ENCODE measurements at places on chromosomes 12 and 14.

DNA sequence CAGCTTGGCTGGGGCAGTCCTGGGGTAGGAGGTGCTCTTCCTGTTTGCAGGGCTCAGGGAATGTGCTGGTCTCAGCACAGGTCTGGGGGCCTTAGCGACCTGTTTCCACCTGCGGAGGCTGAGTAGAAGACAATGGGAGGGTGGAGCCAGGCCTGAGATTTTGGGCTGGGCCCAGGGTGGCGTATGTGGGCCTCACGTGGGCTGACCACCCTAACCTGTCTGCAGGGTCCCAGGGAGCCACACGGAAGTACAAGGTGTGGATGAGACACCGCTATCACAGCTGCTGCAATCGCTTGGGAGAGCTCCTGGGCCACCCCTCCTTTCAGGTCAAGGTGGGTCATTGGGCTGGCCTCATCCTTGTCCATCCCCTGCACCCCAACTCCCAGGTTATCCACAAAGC is 1.1 kb downstream of the NOC4L start:
- DNase-seq, result no peak

- no peak for DNase-seq
Observed at GRCh38 chr14:56150645-56151345, 32.6 kb downstream of the PELI2 start.

DNA sequence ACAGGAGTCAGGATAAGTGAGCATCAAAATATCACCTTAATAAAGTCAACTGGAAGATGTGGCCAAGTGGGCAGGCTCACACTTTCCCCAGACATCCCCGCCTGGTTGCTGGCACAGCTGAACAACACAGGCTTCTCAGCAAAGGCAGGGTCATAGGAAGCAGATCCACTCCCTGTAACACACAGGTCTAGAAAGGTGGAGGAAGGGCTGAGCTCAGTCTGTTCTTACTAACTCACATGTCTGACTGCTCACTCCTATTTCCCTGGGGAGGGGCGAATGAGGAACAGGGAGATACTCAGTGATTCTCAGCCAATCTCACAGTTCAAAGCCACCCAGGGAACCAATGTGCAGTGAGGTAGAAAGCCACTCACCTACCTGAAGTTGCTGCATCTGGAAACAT is 45.0 kb upstream of the AMN1 start:
- no peak for DNase-seq

DNA sequence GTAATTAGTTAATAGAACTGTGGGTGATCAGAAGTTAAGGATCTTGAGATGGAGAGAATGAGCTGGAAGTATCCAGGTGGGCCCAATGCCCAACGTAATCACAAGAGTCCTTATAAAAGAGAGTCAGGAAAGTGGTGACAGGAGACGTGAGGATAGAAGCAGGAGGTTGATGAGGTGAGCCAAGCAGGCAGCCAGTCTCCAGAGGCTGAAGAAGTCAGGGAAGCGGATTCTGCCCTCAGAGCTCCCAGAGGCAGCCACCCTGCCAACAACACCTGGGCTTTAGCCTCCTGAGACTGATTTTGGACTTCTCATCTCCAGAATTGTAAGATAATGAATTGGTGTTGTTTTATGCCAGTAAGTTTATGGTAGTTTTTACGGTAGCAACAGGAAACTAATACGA is 10.1 kb upstream of the SAV1 start:
- DNase-seq, result no peak

DNA sequence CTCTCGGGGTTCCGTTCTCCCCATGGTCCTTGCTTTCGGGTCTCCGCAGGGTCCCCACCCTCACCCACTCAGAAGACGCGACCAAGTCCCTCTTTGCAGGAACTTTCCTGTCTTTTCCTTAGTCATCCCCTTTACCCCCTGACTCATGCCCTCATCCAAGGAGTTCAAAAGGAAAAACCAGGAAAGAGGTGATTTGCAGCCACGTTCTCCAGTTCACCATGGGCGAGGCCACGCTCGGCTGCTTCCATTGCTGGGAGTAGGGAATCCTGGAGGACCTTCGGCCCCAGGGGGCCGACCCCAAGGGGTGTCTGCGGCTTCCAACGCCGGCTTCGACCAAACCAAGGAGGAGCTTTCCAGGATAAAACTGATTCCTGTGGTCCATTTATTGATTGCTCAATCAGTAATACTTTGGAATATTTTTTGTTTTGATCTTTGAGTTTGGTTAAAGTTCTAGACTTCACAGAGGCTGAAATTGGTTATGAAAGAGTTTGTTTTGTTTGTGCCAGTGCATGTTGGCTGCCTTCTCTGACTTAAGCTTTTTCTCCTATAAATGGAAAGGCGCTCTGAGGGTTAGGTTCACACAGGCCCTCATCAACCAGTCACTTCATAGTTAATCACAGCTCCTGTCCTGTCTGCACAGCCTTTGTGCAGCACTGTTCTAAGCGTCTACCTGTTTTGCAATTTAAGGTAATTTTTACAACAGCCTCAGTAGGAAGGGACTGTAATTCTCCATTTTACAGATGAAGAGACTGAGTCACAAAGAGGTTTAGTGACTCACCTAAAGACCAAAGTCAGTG is 827 bp downstream of the ALDH2 start:
- DNase-seq, result no peak

- no peak for DNase-seq
Observed at GRCh38 chr12:47997321-47997720, 7.0 kb downstream of the COL2A1 start.

GRCh38 chr14:77184396-77185092 is 2.9 kb downstream of the TMEM63C start:
- DNase-seq, result no peak

- no peak for DNase-seq
Observed at GRCh38 chr14:95301527-95302187, 18.1 kb downstream of the CLMN start.

GRCh38 chr12:16636435-16637055 is 30.6 kb upstream of the LMO3 start:
- DNase-seq, result no peak

GRCh38 chr12:70920891-70921290 is 353 bp upstream of the PTPRR start:
- no peak for DNase-seq

DNA sequence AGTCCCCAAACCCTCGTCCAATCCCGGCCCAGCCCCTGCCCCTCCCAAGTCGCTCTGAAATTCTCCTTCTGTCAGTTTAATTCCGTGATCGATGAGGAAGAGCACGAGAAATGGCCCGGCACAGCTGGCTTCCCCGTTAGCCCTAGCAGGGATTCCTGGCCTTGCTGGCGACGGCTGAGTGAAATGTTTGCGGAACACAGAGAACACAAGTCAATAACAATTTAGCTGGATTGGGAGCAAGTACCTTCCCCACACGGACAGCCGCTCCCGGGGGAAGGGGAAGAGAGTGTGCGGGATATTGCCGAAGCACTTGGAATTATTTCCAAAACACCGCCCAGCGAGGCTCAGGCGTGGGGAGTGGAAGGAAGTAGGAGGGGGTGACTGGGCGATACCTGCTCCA is 134.6 kb downstream of the RBM19 start:
- DNase-seq, result no peak

- no peak for DNase-seq
Observed at GRCh38 chr12:67695974-67696373, 47.4 kb downstream of the DYRK2 start.

GRCh38 chr14:21867541-21867940 is 193.9 kb upstream of the OR4E1 start:
- DNase-seq, result no peak

- DNase-seq, result no peak
Observed at GRCh38 chr12:8622646-8623045, 10.0 kb upstream of the AICDA start.

- no peak for DNase-seq
Observed at GRCh38 chr14:81465507-81466228, 65.5 kb upstream of the STON2 start.

DNA sequence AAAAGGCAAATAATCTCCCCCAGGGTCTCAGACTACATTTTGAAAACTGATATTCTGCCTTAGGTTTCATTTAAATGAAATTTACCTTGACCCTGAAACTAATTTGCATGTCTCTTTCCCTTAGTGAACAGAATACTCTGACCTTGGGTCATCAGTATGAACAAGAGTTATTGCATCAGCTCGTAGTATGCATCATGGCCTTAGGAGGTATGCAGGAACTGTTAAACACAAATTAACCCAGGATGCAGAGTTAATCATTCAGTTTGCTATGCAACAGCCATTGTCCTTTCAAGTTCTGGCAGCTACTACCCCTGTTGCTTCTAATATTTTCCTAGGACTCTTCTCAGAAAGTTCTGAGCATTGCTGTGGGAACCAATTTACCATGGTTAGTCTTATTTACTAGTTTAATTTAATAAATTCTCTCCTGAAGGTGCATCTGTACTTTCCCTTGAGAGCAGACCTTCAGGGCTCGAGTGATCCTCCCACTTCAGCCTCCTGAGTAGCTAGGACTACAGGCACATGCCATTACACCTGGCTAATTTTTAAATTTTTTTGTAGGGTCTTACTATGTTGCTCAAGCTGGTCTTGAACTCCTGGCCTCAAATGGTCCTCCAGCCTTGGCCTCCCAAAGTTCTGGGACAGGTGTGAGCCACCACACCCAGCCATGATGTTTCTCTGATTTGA is 126.7 kb downstream of the TTC6 start:
- DNase-seq, result no peak

DNA sequence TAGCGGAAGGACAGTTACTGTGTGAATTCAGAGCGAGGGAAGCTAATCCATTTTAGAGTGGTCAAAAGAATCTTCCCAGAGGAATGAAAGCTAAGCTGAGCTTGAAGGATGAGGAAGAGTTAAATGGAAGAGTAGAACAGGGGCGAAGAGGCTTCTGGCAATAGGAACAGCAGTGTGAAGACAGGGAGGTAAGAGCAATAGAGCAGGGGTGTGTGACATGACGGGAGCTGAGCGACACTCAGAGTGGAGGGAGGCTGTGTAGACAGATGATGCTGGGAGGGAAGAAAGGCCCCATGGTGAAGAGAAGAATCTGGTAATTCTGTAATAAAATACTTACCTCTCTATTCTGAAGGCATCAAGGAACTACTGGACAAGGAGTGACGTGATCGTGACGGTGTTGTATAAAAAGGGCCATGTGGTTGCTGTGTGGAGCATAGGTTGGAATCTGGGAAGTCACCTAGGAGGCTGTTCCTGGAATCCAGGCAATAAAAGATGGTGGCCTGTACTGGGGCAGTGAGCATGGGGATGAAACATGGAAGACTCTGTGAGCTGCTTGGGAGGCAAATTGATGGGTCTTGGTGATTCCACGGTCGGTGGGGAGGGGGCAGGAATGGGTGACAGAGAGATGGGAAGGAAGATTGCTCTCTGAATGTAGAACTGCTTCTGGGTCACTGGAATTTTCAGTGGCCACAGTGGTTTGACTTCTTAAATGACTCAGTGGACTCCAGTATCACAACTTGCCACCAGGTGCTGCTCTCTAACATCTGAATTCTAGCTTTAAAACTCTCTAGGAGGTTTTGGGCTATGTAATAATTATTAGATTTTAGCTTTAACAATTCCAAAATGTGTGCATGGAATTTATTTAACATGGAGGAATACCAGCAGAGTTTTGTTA is 164.1 kb downstream of the ATP23 start:
- DNase-seq, result no peak

- DNase-seq, result no peak
Observed at GRCh38 chr12:132384916-132385774, 55.8 kb upstream of the GALNT9 start.

DNA sequence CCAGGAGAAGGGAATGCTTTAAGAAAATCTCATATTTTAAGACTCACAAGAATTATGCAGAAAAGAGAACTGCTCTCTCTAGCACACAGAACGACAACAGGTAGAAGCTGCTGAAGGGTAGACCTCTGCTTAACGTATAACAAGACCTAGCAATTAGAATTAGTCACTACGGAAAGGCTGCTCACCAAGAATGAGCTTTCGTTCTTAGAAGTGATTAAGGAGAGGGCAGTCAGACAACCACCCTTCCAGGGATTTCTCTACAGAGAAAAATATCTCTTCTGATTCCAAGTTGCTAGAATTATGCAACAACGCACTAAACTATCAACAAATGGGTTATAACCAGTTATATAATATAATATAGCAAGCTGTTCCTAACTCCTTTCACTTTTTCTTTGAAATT is 18.6 kb downstream of the LRIG3 start:
- no peak for DNase-seq

GRCh38 chr14:93040982-93041381 is 74.7 kb downstream of the ITPK1 start:
- DNase-seq, result no peak

GRCh38 chr12:123449249-123449733 is 8.6 kb upstream of the SNRNP35 start:
- no peak for DNase-seq

GRCh38 chr12:123530668-123531067 is 2.9 kb downstream of the RILPL1 start:
- no peak for DNase-seq

GRCh38 chr12:115710104-115710564 is 567.4 kb downstream of the MED13L start:
- no peak for DNase-seq

GRCh38 chr14:92039063-92039718 is 668 bp downstream of the TRIP11 start:
- peak; percentile 46 for DNase-seq

DNA sequence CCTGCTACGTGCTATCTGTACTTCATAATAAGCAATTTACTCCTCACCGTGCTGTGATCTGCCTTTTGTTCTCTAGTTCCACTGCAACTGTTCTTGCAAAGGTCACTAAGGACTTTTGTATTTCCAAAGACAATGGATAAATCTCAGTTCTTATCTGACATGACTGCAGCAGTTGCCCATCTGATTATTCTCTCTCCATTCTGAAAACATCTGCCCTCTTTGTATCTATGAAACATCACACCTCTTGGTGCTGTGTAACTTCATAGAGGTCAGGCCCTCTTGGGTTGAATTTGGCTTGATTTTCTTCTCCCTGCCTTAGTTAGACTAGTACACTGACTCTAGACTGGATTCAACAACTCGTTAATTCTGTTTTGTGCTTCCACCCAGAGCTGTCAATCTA is 319.6 kb downstream of the BTG1 start:
- DNase-seq, result no peak

- DNase-seq, result no peak
Observed at GRCh38 chr12:1884651-1885050, 33.8 kb downstream of the CACNA2D4 start.

DNA sequence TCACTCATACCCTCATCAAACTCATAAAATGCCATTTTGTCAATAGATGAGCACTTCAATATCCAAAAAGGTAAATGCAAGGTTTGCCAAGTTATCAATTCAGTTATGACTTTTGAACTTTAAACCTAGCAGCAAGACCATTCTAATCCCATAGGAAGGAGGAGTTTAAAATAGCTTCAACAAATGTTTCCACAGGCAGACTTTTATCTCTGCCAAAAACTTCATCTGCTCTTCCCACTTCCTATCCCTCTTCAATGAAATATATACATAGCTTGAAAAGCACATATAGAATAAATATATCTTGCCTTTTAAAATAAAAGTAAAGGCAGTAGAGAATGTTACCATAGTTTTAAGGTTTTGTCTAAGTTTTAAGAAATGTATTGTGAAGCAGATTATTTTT is 1749.1 kb upstream of the SEL1L start:
- DNase-seq, result no peak

All from neuronal stem cell (in vitro differentiated cells).